ENCODE measurements at places on chromosomes 3 and 15. TPM values are rescaled to one million over a fixed set of nuclear protein-coding genes. Genes with fewer than 3 reads are reported as not detected.

DNA sequence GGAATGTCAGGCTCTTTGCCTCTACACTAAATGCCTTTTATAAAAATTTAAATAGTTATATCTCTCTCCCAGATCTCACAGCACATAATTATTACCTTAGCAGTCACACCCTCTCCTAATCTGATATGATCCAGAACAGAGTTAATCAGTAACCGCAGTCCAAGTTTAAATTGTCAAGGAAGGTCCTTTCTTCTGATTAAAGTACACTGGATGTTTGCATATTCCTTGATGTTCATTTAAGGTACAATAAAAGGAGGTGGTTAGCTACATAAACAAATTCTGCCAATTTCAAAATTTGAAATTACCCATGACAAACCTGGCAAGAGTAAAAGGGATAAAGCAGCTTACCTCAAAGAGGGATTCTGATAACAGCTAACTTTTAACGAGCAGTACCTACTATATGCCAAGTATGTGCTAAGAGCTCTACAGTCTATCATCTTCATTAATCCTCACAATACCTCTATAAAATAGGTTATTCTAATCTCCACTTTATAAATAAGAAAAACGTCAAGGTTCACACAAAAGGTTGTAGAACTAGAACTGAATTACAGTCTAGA lies 4.3 kb downstream of the GOLIM4 start:
- DNase-seq = no peak
- peaks cover 19% of the 10 kb centered on the region for H3K4me1 ChIP-seq
- H3K4me3 ChIP-seq = no peak overlapping the region
- H3K27ac ChIP-seq = no peak overlapping the region
- peaks cover 39% of the 10 kb centered on the region for H3K27me3 ChIP-seq
- H3K36me3 ChIP-seq = no peaks in the 10 kb centered on the region

DNA sequence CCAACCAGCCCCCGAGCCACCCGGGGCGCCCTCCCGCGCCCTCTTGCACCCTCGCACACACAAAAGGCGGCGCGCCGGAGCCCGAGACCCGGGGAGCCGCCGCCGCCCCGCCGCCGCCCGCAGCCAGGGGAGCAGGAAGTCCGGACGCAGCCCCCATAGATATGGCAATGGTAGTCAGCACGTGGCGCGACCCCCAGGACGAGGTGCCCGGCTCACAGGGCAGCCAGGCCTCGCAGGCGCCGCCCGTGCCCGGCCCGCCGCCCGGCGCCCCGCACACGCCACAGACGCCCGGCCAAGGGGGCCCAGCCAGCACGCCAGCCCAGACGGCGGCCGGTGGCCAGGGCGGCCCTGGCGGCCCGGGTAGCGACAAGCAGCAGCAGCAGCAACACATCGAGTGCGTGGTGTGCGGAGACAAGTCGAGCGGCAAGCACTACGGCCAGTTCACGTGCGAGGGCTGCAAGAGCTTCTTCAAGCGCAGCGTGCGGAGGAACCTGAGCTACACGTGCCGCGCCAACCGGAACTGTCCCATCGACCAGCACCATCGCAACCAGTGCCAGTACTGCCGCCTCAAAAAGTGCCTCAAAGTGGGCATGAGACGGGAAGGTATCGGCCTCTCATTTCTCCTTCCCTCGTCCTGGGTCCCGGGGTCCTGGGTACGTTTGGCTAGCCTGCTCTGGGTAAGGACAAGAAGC lies 1.6 kb downstream of the NR2F2 start:
- H3K36me3 ChIP-seq = peaks cover 7% of the 10 kb centered on the region
- no peak for DNase-seq
- H3K27ac ChIP-seq = no peak overlapping the region
- peaks cover 20% of the 10 kb centered on the region for H3K4me1 ChIP-seq
- H3K27me3 ChIP-seq = peaks cover 70% of the 10 kb centered on the region

DNA sequence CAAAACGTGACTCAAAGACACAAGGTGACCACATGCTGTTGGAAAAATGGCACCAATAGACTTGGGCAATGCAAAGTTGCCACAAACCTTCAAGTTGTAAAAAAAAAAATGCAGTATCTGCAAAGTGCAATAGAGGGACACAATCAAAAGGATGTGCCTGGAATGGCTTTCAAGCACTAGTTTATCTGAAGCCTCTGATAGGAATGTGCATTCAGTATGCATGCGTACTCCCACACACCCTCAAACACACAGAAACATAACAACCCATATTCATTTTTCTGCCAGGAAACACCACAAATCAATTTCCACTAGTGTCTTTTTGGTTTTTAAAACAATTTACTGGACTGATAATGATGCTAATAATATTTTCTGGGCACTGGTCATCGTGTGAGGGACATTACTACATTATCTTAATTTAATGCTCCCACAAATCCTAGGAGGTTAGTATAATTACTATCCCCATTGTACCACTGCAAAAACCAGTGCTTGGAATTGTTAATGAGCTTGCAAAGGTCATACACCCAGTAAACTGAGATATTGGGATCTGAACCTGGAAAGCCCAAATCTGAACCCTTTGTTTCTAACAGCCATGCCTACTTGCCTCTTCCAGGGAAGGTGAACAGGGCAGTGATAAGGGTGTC lies 298.7 kb downstream of the MAGI1 start:
- no peaks in the 10 kb centered on the region for H3K27me3 ChIP-seq
- no peak overlapping the region for H3K4me3 ChIP-seq
- H3K4me1 ChIP-seq = no peaks in the 10 kb centered on the region
- H3K27ac ChIP-seq = no peak overlapping the region

DNA sequence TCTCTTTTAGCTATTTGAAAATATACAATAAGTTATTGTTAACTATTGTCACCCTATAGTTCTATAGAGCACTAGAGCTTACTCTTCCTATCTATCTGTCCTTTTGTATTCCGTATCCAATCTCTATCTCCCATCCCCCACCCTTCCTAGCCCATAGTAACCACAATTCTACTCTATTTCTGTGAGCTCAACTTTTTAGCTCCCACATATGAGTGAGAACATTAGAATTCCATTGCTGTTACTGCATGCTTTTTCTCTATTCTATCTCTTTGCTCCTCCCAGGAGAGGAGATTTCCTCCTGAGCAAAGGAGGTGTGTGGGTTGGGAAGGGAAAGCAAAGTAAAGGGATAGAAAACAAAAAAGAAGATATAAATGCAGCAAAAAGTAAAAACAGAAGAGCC lies 105.6 kb upstream of the SLC4A7 start:
- peaks cover 26% of the 10 kb centered on the region for H3K4me1 ChIP-seq
- H3K4me3 ChIP-seq = no peak overlapping the region
- no peaks in the 10 kb centered on the region for H3K36me3 ChIP-seq
- H3K27me3 ChIP-seq = no peaks in the 10 kb centered on the region
- DNase-seq = no peak
- no peak overlapping the region for H3K27ac ChIP-seq

- H3K36me3 ChIP-seq = peaks cover 10% of the 10 kb centered on the region
- H3K4me3 ChIP-seq = no peak overlapping the region
- H3K27ac ChIP-seq = no peak overlapping the region
- no peaks in the 10 kb centered on the region for H3K27me3 ChIP-seq
- peaks cover under 1% of the 10 kb centered on the region for H3K4me1 ChIP-seq
Measured at GRCh38 chr15:99021694-99022093, 14.1 kb upstream of the PGPEP1L start.

- H3K4me3 ChIP-seq = no peak overlapping the region
- peaks cover 25% of the 10 kb centered on the region for H3K4me1 ChIP-seq
- peaks cover 16% of the 10 kb centered on the region for H3K36me3 ChIP-seq
- peak overlapping the region; percentile 94 for H3K27ac ChIP-seq
- peak; percentile 75 for DNase-seq
Measured at GRCh38 chr3:31533169-31534064, 692 bp downstream of the STT3B start.

GRCh38 chr15:73258271-73259108 lies 110.3 kb downstream of the HCN4 start:
- H3K4me1 ChIP-seq = peaks cover 8% of the 10 kb centered on the region
- DNase-seq = peak; percentile 41
- H3K27ac ChIP-seq = peak overlapping the region; percentile 20
- H3K27me3 ChIP-seq = no peaks in the 10 kb centered on the region

DNA sequence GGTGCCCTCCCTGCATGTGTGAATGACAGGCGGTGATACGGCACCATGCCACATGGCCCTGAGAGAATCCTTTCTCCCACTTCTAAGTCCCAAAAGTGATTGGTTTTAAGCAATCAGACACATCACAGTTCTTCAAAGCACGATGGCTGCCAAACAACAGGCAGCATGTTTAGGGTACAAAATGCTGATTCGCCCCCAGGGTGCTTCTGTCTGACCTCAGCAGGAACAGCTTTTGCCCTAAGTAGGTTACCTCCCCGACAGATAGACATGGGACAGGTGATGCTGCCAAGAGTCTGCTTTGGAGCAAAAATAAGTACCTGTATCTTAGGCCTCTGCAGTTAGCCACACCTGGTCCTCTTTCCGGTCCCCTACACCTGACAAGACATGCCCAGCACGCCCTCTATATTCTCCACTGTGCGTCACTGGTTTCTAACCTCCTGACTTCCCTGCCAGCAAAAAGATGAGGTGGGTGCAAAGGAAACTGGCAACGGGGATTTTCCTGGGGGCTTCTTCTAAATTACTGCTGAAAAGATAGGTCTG lies 549.8 kb downstream of the FOXP1 start:
- H3K36me3 ChIP-seq = peaks cover 86% of the 10 kb centered on the region
- H3K4me1 ChIP-seq = peaks cover 87% of the 10 kb centered on the region
- no peaks in the 10 kb centered on the region for H3K27me3 ChIP-seq

GRCh38 chr3:194305356-194306108 lies 45.6 kb downstream of the CPN2 start:
- H3K27me3 ChIP-seq = no peaks in the 10 kb centered on the region
- H3K27ac ChIP-seq = peak overlapping the region; percentile 39
- H3K4me3 ChIP-seq = no peak overlapping the region
- no peak for DNase-seq

DNA sequence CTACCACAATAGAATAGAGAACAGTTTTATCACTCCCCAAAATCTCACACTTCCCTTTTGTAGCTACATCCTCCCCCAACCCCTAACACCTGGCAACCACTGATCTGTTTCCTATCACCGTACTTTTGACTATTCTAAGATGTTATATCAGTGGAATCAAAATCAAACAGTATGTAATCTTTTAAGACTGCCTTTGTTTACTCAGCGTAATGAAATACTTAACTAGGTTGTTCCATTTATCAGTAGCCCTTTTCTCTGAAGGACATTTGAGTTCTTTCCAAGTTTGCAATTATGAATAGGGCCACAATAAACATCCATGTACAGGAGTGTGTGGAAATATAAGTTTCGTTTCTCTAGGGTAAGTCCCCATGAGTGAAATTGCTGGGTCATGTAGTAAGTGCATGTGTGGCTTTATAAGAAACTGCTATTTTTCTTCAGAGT lies 372.3 kb downstream of the SV2B start:
- peaks cover 43% of the 10 kb centered on the region for H3K4me1 ChIP-seq
- H3K4me3 ChIP-seq = no peak overlapping the region
- H3K36me3 ChIP-seq = no peaks in the 10 kb centered on the region
- peaks cover 5% of the 10 kb centered on the region for H3K27me3 ChIP-seq
- no peak overlapping the region for H3K27ac ChIP-seq

- no peak for DNase-seq
- H3K36me3 ChIP-seq = peaks cover 2% of the 10 kb centered on the region
- peaks cover 16% of the 10 kb centered on the region for H3K27me3 ChIP-seq
Measured at GRCh38 chr15:71757741-71758530, 52.4 kb upstream of the NR2E3 start.

- no peak for DNase-seq
- no peak overlapping the region for H3K4me3 ChIP-seq
- no peaks in the 10 kb centered on the region for H3K4me1 ChIP-seq
- H3K27me3 ChIP-seq = peaks cover 11% of the 10 kb centered on the region
- H3K27ac ChIP-seq = no peak overlapping the region
Measured at GRCh38 chr3:159786489-159787177, 202.0 kb upstream of the IL12A start.

GRCh38 chr3:107425033-107425432 lies 47.8 kb downstream of the CCDC54 start:
- no peak for DNase-seq
- no peak overlapping the region for H3K27ac ChIP-seq
- peaks cover 7% of the 10 kb centered on the region for H3K27me3 ChIP-seq
- H3K4me3 ChIP-seq = no peak overlapping the region
- H3K36me3 ChIP-seq = no peaks in the 10 kb centered on the region

DNA sequence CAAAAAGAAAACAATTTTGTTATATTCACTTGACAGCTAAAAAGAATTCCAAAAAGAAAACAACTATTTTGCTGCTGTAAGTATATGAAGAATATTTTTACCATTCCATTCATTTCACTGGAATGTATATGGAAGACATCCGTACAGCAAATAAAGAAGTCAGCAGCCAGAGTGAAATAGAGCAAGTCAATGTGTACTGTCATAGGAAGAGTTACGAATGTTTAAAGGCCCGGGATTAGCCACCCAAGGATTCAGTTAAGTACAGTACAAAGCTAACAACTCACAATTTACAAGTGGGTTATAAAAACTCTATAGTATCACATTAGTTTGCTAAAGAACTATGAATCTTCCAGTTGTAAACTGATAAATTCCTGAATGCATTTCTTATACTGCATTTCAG lies 14.4 kb upstream of the XXYLT1 start:
- H3K4me3 ChIP-seq = no peak overlapping the region
- peaks cover 13% of the 10 kb centered on the region for H3K4me1 ChIP-seq
- no peak overlapping the region for H3K27ac ChIP-seq
- DNase-seq = no peak
- no peaks in the 10 kb centered on the region for H3K27me3 ChIP-seq

- no peaks in the 10 kb centered on the region for H3K36me3 ChIP-seq
- no peak overlapping the region for H3K27ac ChIP-seq
- peaks cover 5% of the 10 kb centered on the region for H3K27me3 ChIP-seq
- no peak for DNase-seq
- H3K4me1 ChIP-seq = no peaks in the 10 kb centered on the region
Measured at GRCh38 chr3:157588386-157589060, 85.3 kb upstream of the VEPH1 start.

DNA sequence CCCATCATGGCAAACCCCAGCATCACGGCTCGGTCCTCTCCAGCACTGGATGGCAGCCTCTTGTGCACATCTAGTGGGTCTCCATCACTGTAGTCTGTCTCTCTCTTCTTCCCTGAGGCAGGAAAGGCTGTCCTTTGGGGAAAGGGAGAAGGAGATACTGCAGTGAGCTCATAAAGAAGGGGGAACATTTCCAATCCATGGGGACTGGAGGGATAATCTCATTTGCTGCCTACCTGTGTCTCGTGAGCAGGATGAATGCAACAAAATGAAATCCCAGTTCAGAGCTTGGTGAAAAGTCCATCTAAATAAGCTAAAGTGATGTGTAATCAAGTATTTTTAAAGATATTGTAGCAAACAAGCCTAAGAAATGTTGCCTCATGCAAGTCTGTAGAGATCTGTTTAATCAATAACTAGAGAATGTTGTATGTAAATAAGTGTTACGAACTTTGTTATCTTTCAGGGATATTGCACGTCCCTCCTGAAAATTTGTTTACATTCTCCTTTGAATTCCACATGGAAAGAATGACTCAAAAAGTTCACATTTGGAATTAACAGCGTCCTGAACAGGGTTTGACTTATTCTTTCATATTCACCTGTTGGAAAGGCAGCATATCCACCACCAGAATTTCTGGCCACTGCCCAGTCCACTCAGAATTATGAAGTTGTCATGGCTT lies at the start of gene KCNMB3:
KCNMB3 (minus strand) TSS at position 312 of the 674 bp plus-strand sequence; CDS start at position 188, 124 bp downstream.
- no peaks in the 10 kb centered on the region for H3K36me3 ChIP-seq
- no peaks in the 10 kb centered on the region for H3K4me1 ChIP-seq
- no peak within 1 kb of the TSS for H3K27ac ChIP-seq
- no peak for DNase-seq
- H3K4me3 ChIP-seq = no peak within 1 kb of the TSS
- no peaks in the 10 kb centered on the region for H3K27me3 ChIP-seq

HRG gene
- total RNA-seq = 0.11 TPM

GPR149 gene
- not detected for total RNA-seq

PLSCR5 gene
- total RNA-seq = not detected

SLC38A3 gene
- not detected for total RNA-seq

NR2E3 gene
- not detected for total RNA-seq

ZNF662 gene
- total RNA-seq = 1.3 TPM

CD96 gene
- 38.3 TPM for total RNA-seq

Measured in activated CD4-positive, alpha-beta T cell treated with anti-CD3 and anti-CD28 coated beads for 36 hours (primary cell).